ENCODE measurements at places on chromosomes 11 and 22. TPM values are rescaled to one million over a fixed set of nuclear protein-coding genes. Genes with fewer than 3 reads are reported as not detected.

Gene SYT13
- total RNA-seq: 0.23 TPM

Gene OR2AT4
- not detected for total RNA-seq

Gene OR51I1
- not detected for total RNA-seq

Gene CYP2D6
- 0.52 TPM for total RNA-seq

DNA sequence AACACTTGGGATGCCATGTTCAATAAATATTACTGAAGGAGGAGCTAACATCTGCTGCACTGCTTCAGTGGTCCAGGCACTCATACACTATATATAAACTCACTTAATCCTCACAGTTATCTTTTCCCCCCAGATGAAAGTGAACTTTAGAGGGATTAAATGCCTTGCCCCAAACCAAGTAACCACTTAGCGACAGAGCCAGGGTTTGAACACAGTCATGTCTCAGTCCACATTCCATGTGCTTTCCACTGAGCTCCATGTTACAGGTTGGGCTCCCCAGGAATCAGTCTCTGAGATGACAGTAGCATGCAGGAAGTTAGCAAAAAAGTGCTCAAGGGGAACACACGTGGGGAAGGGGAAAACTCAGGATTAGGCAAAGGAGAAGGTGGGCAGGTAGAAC, 59.3 kb downstream of the ENDOD1 start:
- H3K36me3 ChIP-seq: no peaks in the 10 kb centered on the region
- peaks cover 62% of the 10 kb centered on the region for H3K4me1 ChIP-seq
- no peak overlapping the region for H3K4me3 ChIP-seq
- H3K27ac ChIP-seq: no peak overlapping the region
- H3K27me3 ChIP-seq: no peaks in the 10 kb centered on the region

GRCh38 chr11:133081020-133081419, 451.3 kb downstream of the OPCML start:
- H3K36me3 ChIP-seq: no peaks in the 10 kb centered on the region
- DNase-seq: no peak
- H3K27ac ChIP-seq: no peak overlapping the region
- no peaks in the 10 kb centered on the region for H3K27me3 ChIP-seq
- peaks cover 12% of the 10 kb centered on the region for H3K4me1 ChIP-seq

DNA sequence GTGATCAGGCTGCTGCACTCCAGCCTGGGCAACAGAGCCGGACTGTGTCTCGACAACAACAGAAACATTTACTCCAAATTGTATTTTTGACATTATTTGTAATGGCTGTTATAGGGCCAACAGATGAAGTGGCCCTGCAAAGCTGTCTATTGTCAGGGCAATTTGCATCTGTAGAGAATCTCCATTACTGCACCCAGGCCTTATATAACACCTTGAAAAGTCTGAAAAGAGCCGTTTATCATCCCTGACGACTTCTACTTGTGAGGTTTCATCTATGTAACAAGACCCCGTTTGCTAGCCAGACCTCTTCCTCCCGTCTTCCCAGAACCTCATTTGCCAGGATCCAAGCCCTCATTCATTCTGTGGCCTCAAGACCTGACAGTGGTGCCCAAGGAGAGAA, 9.1 kb upstream of the CTTN start:
- H3K36me3 ChIP-seq: peaks cover 18% of the 10 kb centered on the region
- no peak overlapping the region for H3K27ac ChIP-seq
- peaks cover 8% of the 10 kb centered on the region for H3K4me1 ChIP-seq
- no peak for DNase-seq
- no peak overlapping the region for H3K4me3 ChIP-seq

GRCh38 chr11:34890812-34891211, 25.4 kb downstream of the APIP start:
- H3K4me1 ChIP-seq: no peaks in the 10 kb centered on the region
- no peaks in the 10 kb centered on the region for H3K27me3 ChIP-seq
- H3K36me3 ChIP-seq: no peaks in the 10 kb centered on the region
- H3K4me3 ChIP-seq: no peak overlapping the region
- H3K27ac ChIP-seq: no peak overlapping the region
- no peak for DNase-seq

GRCh38 chr22:30855677-30856518, 112.7 kb downstream of the MORC2 start:
- DNase-seq: no peak
- no peaks in the 10 kb centered on the region for H3K36me3 ChIP-seq

DNA sequence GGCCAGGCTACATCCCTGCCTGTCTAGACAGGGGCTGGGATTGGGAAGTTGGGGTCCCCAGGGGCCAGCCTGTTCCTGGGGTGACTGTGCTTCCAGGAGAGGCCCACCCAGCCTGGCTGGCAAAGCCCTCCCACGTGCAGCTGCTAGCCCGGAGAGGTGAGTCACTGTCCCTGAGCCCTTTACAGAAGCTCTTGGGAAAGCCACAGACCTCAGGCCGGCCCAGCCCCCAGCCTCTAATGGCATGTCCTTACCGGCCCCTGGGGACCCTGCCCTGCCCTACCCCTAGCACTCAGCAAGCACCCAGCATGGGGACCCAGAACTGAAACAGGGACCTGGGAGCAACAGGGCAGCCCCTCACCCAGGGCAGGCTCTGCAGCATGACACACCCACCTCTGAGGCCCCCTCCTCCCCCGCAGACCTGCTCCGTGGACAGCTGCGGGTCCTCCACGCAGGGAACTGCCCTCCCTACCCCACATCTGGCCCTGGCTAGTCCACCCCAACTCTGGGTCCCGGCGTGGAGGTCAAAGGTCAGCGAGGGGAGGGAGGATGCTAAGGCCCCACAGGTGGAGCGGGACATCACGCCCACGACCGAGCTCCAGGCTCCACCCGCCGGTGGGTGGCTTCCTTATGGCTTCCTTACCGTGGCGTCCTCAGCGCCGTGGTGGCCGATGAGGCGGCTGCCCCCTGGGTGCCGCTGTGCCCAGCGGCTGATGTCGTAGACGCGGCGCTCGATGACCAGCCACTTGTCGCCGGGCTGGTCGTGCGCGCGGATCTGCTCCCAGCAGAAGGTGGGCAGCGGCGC, 615 bp downstream of the FADS3 start:
- H3K36me3 ChIP-seq: no peaks in the 10 kb centered on the region
- H3K27ac ChIP-seq: peak overlapping the region; percentile 96
- H3K27me3 ChIP-seq: no peaks in the 10 kb centered on the region
- peaks cover 60% of the 10 kb centered on the region for H3K4me1 ChIP-seq

DNA sequence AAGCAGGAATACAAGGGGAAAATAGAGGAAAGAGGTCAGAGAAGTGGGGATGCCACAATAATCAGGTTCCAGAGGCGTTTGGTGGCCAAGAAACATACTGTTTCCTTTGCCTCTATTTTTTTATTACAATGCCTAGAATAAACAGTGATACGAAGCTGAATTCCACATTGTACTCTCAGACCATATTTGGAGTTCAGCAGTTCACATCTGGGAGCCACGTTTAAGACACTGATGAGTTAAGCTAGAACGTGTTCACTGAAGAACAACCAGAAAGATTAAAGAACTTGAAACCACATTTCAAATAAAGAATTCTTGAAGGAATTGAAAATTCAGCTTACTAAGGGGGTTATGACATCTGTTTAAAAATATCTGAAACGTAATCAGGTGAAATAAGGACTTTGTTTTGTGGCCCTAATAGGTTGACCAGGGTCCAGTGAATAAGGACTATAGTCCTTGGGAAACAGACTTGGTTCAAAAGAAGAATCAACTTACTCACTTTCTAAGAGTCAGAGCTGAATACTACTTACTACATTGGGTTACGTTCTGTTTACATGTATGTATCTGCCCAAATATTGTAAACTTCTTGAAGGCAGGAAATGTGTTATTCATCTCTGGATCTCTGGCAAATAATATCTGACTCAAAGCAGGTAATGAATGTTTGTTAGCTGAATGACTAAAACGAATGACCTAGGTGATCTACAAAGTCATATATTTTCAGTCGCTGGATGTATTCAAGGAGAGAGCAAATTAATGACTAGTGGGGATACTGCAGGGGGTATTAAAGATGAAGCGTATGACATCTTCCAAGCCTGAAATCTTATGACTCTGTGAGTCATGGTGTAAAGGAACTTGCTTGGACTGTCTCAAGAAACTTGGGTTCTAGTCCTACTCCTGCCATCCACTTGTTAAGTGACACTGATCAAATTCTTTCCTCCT, 247.0 kb upstream of the NARS2 start:
- no peak overlapping the region for H3K4me3 ChIP-seq
- H3K27ac ChIP-seq: no peak overlapping the region
- peaks cover 8% of the 10 kb centered on the region for H3K4me1 ChIP-seq
- no peak for DNase-seq
- H3K27me3 ChIP-seq: no peaks in the 10 kb centered on the region

- peaks cover 19% of the 10 kb centered on the region for H3K4me1 ChIP-seq
- no peak overlapping the region for H3K4me3 ChIP-seq
Measured at GRCh38 chr11:70207531-70208131, 4.5 kb downstream of the FADD start.

GRCh38 chr11:85180528-85180927, 446.6 kb downstream of the DLG2 start:
- H3K36me3 ChIP-seq: no peaks in the 10 kb centered on the region
- no peaks in the 10 kb centered on the region for H3K27me3 ChIP-seq
- H3K4me3 ChIP-seq: no peak overlapping the region

DNA sequence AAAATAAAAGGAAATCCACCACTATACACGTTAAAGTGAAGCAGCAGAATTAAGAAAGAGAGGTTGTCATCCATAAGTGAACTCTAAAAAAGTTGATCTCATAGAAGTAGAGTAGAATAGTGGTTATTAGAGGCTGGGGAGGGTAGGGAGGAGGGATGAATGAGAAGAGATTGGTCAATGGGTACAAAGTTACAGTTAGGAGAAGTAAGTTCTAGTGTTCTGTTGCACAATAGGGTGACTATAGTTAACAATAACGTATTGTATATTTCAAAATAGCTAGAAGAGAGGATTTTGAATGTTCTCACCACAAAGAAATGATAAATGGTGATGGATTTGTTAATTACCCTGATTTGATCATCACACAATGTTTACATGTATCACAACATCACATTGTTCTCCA, 72.0 kb downstream of the CD82 start:
- no peak overlapping the region for H3K27ac ChIP-seq
- H3K36me3 ChIP-seq: no peaks in the 10 kb centered on the region
- DNase-seq: no peak
- H3K4me3 ChIP-seq: no peak overlapping the region
- H3K27me3 ChIP-seq: no peaks in the 10 kb centered on the region

GRCh38 chr11:123505546-123506299, 75.7 kb downstream of the GRAMD1B start:
- H3K4me1 ChIP-seq: no peaks in the 10 kb centered on the region
- DNase-seq: no peak
- H3K27me3 ChIP-seq: no peaks in the 10 kb centered on the region
- no peak overlapping the region for H3K27ac ChIP-seq
- H3K4me3 ChIP-seq: no peak overlapping the region

DNA sequence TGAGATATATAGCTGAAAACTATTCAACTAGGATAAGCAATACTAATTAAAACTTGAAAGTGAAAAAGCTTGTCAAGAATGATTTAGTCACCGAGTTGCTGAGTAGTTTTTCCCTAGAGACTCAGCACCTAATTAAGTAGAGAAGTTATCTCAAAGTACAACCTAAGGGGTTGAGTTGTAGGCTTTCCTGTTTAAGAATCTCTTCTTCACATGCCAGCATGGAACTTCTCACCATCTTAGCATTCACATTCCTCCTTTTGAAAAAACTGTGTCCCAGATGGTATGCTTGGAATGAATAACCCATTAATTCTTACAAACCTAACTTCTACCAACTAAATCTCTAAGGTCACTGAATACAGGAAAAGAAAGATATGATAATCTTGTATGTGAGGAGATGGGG, 303.3 kb upstream of the ZC3H12C start:
- no peaks in the 10 kb centered on the region for H3K27me3 ChIP-seq
- no peaks in the 10 kb centered on the region for H3K36me3 ChIP-seq
- H3K4me1 ChIP-seq: no peaks in the 10 kb centered on the region
- H3K4me3 ChIP-seq: no peak overlapping the region
- no peak overlapping the region for H3K27ac ChIP-seq

GRCh38 chr11:93005239-93005638, 35.8 kb downstream of the MTNR1B start:
- no peak overlapping the region for H3K27ac ChIP-seq
- H3K4me3 ChIP-seq: no peak overlapping the region
- no peaks in the 10 kb centered on the region for H3K36me3 ChIP-seq
- no peaks in the 10 kb centered on the region for H3K4me1 ChIP-seq
- no peak for DNase-seq
- H3K27me3 ChIP-seq: no peaks in the 10 kb centered on the region

DNA sequence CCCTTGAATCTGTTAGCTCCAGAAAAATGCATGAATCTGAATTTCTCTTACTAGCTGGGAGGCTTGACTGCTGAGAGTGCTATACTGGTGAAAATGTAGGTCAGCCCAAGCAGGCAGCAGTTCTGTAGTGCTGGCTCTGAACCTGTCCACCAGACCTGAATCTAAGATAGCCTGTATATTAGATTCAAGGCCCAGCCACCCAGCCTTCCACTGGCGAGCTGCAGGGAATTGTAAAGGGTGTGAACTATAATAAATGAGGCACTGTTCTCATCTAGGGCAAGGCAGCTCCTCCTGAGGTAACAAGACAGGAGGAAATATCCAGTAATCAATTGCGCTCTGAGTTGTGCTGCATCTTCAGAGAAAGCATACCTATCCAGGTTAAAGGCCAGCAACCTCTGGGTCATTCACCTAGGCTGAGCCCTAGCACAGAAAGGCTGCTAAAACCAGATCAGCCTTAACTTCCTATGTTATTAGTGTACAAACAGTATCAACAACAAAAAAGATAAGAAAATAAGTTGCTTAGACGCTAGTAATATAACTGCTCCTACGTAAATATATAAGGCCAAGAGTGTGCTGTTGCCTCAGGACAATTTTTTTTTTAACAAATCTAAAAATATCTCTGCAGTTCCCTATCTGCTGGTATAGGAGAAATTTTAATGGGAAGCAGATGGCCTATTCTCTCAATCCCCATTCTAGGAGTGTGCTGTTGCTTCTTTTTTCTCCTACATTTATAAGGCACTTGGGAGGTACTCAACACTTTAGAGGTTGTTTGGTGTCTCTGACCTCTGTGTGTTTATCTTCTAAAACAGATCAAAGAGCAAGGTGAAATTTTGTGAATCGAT, 63.0 kb downstream of the RELT start:
- no peaks in the 10 kb centered on the region for H3K27me3 ChIP-seq
- no peak for DNase-seq
- peaks cover 18% of the 10 kb centered on the region for H3K4me1 ChIP-seq
- no peak overlapping the region for H3K4me3 ChIP-seq
- no peaks in the 10 kb centered on the region for H3K36me3 ChIP-seq

Data from esophagus muscularis mucosa (tissue), 4 donors.